NCI-H1694 treated with DMSO at 0.1 percent for 48 hours (cell line): ENCODE measurements at places on chromosomes 6 and 20.

GRCh38 chr20:61030130-61030529 lies 221.9 kb upstream of the CDH4 start:
- no peak for DNase-seq

DNA sequence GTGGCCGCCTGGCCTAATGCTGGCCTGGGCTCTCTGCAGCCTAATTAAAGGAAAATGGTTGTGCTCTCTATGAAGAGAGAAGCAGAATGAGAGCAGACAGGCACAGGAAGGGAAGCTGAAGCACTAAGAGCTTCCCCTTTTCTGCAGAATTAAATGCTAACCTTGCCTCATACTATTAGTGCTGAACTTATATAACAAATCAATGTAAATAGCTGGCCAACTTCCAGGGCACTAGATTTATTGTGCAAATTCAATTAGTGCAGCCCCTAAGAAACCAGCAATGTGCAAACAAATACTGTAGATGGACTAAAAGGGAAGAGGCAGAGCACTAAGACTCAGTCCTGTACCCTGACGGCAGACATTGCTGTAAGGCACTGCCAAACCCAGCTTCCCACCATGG lies 36.1 kb upstream of the INSM1 start:
- DNase-seq: no peak

DNA sequence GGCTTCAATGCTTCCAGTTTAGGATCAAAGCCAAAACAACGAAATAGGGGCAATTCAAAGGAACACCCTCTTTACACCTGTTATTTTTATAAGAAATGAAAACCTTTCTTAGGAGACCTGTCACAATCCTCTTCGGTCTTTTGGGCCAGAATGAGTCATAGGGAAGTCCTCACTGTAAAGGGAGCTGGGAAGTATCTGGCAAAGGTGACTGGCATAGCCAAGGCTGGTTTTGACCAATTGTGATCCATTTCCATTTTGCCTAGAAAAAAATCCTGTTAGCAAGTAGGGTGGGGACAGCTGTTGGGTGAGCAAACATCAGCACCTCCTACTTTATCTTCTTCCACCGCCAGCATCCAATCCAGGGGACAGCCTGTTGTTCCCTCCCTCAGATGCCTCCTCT lies 343.2 kb upstream of the SULF2 start:
- no peak for DNase-seq

- DNase-seq: peak; percentile 18
Measured at GRCh38 chr6:100461278-100461916, 3.3 kb downstream of the SIM1 start.

- no peak for DNase-seq
Measured at GRCh38 chr20:10022625-10023024, 12.2 kb upstream of the ANKEF1 start.

- no peak for DNase-seq
Measured at GRCh38 chr6:139149383-139149782, 14.5 kb downstream of the HECA start.

DNA sequence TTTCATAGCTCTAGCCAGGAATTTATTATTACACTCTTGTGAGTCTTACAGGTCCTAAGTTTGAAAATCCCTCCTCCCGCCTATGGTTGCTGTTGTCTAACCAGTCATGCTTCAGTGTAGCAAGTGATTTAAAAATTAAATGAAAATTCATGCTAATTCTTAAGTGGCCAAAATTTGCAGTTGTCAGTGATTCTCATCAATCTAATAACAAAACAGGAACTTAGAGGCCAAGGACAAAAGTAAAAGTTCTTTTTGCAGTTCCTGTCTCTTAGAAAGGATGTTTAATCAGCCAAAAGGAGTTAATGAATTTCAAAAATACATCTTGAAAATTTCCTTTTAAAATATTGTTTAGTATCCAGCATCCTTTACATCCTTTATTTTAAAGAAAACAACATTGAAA lies 36.3 kb downstream of the VTA1 start:
- no peak for DNase-seq

DNA sequence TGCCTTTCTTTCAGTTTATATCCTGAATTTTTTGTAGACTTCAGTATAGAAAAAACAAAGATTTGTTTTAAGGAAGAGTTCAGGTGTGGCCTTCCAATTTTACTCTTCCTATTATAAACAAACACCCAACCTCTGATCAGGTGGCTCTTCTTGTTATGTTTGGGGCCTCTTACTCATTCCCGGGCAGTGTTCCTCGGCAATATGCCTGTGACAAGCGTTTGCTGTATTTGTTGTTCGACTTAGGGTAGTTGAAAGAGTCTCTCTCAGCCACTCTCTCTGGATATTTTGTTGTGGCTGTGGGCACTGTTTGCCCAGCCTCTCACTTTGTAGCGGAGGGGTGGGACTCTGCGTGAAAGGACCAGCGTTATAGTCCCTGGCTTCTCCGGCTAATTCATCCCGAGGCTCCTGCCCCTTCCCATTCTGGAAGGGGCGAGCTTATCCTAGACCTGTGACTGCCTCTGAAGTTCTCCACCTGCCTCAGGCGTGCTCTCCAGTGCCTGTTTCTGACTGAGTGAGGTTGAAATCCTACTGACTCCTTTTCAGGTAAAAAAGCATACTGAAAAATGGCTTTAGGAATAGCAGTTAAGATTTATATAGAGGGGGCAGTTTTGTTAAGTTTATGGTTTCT lies 97.4 kb downstream of the PLCB4 start:
- no peak for DNase-seq

DNA sequence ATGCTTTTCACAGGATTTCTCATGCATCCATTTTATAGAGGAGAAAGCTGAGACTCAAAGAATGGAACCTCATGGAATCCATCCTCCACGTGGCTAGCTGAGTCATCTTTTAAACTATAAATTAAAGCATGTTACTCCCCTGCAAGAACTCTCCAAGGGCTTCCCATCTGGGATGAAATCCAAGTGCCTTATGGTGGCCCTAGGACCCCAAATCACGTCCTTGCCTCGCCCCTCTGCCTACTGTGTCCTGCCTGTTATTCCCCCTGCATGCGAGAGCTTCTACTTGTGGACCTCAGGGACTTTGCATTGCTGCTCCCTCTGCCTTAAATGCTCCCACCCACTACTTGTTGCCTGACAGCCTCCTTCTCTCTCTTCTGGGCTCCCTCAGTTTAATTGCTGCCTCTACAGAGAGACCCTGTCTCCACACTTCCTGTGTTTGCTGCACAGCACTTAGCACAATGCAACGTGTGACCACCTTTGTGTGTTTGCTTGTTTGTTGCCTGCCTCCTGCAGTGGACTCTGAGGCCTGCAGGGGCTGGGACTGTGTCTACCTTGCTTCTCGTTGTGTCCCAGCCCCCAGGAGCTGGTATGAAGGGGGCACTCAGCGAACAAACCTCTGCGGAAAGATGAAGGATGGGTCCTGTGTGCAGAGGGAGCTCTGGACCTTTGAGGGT lies 39.4 kb downstream of the TOX2 start:
- no peak for DNase-seq

GRCh38 chr6:37624606-37625574 lies 72.8 kb downstream of the MDGA1 start:
- peak; percentile 21 for DNase-seq

GRCh38 chr6:64293298-64293697 lies 657.7 kb downstream of the PHF3 start:
- no peak for DNase-seq

- DNase-seq: no peak
Measured at GRCh38 chr6:14499841-14500240, 382.3 kb downstream of the CD83 start.

- no peak for DNase-seq
Measured at GRCh38 chr6:49264496-49264895, 198.6 kb downstream of the MMUT start.

DNA sequence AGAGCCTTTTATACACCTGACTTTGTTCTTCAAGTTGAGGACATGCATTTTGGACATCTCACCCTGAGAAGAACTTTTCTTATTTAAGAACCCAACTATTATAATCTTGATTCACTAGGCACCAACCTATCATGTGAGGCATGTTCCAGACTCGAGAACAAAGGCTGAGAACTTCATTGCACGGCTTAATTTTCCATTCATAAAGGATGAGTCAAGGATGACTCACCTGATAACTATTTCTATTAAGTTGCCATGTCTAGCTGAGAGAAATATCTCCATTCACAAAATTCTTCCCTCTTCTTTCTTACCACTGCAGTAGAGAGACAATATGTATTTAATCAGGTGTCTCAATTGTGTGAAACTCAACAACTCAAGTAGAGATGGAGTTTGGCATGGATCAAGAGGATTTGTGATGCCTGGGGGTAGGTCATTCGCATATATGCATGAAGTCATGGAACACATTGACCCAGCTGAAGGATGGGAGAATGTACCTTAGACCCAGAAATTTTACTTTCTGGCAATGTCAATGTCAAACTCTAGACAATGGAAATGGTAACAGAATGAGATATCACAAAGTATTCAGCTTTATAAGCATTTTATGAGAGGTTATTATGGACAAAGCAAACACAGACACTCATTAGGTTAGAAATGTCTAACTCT lies 208.7 kb upstream of the PRND start:
- no peak for DNase-seq

DNA sequence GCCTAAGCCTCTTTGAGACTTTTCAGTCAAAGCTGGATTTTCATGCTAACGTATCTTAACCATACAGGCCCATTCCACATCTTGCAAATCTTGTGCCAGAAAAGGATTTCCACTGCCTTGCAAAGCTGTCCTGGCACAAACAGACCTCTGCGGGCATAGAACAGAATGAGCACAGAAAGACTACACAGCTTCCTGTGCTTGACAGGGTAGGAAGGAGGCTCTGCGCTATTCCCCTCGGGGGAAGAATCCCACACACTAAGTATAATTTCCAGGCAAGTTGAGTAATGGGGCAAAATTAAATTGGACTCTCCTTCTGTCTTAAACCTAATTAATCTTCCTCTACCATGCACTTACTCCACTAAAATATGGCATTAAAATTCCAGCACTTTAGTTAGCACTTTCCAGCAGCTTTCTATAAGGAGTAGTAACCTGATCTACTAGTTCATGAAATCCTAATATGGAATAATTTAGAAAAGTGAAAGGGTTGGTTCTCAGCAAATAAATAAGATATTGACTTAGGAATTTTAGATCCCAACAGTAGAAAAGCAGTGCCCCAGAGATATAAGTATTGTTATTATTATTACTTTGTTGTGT lies 532.1 kb upstream of the JAG1 start:
- no peak for DNase-seq

DNA sequence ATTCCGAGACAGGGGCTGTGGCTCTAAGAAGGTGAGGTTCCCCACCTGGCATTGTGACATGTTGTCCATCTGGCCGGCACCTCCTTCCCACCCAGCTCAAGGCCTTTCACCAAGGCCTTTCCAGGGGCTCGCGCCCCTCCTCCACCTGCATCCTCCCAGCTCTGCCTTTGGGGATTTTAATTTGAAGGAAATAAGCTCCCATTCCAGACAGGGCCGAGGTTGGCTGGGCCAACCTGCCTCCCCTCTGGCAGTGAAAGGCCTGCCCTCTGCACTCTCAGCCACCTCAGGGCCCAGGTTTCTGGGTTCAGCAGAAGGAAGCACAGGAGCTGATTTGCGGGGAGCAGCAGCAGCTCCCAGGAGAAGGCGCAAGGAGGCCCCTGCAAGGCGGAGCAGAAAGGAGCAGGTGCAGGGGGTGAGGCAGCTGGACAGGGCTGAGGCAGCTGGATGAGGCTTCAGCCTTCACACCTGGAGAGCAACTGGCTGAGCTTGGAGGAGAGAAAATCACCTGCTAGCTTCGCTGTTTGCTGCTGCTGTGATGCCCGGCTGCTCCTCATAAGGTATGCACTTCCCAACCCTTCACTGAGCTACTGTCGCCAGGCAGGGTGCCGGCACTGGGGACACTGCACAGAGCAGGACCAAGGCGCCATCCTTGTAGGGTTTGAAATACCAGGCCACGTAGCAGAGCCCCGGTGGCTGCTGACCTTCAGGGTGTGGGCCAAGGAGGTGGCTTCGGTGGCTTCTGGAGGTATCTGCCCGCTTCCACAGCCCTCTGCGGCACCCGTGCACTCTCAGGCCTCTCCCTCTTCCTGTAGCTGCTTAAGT lies 147.0 kb downstream of the SYNDIG1 start:
- no peak for DNase-seq

GRCh38 chr6:21455071-21455470 lies 138.5 kb upstream of the SOX4 start:
- no peak for DNase-seq

GRCh38 chr20:53606364-53606985 lies 12.8 kb upstream of the ZNF217 start:
- no peak for DNase-seq

DNA sequence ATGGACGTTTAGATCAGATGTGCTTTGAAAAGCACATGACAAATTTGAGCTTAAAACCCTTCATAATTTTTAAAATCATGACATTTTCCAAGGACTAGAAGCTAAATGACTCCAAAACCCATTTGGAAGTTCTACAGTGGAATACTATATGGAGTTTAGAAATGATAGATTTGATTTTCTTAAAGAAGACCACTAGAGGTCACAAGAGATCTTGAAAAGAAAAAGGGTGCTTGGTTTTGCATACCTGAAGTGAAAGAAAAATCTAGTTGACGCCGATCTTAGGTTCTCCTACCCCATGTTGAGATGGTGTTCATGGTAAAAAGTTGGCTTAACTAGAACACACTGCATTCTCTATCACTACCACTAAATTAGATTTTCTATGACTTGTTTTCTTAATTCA lies 31.5 kb downstream of the CFAP61 start:
- DNase-seq: peak; percentile 86

- DNase-seq: no peak
Measured at GRCh38 chr6:123343836-123344235, 292.9 kb downstream of the TRDN start.

- no peak for DNase-seq
Measured at GRCh38 chr6:31130751-31131150, 8.1 kb downstream of the PSORS1C2 start.

GRCh38 chr20:63454731-63455567 lies 17.5 kb downstream of the KCNQ2 start:
- peak; percentile 31 for DNase-seq

GRCh38 chr6:57173886-57174510 lies 1.9 kb downstream of the BAG2 start:
- DNase-seq: no peak

DNA sequence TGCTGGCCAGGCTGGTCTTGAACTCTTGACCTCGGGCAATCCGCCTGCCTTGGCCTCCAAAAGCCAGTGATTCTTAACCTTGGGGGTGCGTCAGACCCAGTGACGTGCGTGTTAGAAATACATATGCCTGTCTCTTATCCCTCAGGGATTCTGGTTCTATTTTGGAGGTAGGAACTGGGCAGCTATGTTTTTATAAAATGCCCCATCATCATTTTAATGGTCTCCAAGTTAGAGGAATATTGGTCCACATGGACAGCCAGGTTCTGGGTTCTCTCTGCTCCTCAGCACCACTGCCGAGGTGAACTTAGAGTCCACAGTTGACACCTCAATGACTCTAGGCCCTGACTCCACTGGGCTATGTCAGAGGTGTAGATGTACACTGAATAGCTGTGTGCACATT lies 352.7 kb downstream of the SMOC2 start:
- DNase-seq: no peak

DNA sequence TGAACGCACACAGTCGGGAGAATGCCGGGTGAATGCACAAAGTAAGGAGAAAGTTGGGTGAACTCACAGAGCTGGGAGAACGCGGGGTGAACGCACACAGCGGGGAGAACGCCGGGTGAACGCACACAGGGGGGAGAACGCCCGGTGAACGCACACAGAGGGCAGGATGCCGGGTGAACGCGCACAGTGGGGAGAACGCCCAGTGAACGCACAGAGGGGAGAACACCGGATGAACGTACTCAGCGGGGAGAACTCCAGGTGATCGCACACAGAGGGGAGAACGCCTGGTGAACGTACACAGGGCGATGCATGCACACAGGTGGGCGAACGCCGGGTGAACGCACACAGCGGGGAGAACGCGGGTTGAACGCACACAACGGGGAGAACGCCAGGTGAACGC lies 57.4 kb downstream of the RNASET2 start:
- DNase-seq: no peak

GRCh38 chr6:15985379-15985959 lies 143.4 kb upstream of the MYLIP start:
- no peak for DNase-seq
